ENCODE measurements at places on chromosomes 3 and 15.

- DNase-seq: no peak
These were observed 9.7 kb upstream of the CMTM7 start for GRCh38 chr3:32381922-32382321.

DNA sequence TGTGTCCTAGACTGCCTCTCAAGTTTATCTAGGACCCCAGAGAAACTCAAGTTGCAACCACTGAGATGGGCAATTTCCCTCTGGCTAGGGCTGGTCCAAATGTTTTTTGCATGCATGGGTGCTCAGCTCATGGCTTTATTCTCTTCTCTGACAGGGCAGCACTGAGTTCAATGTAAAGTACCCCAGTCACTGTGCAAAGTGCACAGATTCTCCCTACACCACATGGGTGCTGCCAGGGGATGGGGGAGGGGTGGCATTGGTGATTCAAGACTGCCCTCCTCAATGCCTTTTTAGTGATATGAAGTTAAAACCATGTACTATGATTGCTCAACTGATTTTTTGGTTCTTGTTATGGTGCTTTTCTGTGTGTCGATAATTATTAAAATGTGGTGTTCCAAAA is 14.8 kb upstream of the RAD51 start:
- no peak for DNase-seq

DNA sequence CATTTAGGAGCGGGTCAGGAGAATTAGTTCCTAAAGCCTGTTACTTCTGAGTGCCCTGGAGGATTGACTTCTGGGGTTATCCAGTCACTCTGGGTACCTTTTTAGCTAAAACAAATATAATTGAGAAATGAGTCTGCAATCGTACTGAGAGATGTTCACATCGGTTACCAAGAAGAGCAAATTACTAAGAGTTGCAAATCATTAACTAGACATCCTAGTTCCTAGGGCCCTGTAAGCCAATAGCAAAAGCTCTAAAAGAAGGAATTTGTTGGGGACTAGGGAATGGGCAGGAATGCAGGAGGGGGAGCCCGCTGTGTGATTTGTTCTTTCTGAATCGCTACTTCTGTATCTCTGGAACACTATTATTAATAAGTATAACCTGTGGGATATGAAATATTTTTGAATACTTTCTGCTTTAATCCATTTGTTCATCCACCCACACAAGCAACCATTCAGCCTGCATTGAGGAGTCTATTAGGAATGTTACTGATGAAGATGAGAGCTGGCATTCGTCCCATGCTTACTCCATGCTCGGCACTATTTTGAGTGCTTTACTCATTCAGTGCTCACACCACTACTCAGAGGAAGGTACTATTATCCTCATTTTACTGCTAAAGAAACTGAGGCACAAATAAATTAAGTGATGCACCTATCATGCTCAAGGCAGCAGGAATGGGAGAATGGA is 31.5 kb upstream of the KY start:
- DNase-seq: no peak

DNA sequence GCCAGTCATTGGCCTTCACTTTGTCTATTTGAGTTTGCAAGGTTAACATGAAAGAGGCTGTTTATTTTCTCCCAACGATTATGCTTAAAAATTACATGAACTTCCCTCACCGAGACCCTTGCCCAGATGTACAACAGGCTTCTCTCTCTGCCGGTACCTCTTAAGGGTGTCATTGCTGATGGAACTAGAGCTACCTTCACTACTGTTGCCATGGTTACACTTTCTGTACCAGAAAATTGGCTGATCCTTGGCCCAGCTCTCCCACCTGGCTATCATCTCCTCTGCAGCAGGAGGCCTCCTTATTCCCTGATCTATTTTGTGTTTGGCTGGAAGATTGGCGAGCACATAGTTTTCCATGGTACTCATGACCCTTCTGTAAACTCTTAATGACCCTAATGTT is 24.0 kb upstream of the LIPC start:
- no peak for DNase-seq

- no peak for DNase-seq
These were observed 15.1 kb upstream of the RBP1 start for GRCh38 chr3:139554628-139555027.

- no peak for DNase-seq
These were observed 12.9 kb downstream of the OR5AC2 start for GRCh38 chr3:98099848-98100247.

DNA sequence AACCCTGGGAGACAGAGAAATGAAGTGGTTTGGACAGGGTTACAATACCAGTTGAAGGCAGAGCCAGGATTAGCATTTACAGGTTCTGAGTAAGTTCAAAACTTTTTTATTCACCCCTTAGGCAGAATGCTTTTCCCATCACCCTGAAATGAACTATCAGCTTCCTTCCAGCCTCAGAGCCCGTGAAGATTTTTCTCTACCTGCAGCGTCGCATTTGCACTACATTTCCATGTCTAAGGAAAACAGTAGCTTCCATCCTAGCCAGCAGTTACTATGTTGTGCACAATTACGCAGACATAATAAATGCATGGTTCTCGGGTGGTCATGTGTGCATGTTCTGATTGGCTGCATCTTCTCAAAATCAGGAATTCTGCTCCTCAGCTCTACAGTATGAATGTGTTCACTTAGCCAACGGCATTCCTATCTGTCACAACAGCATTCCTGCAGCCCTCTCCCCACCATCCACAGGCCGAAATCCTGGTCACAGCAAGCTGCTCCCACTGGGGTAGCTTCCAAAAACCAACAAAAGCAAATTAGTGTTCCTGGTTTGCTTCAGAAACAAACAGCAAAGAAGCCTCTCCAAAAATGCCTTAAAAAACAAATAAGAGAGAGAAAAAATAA is 510.8 kb upstream of the SEMA6D start:
- no peak for DNase-seq

- DNase-seq: no peak
These were observed 74.3 kb upstream of the PTX3 start for GRCh38 chr3:157362348-157362747.

DNA sequence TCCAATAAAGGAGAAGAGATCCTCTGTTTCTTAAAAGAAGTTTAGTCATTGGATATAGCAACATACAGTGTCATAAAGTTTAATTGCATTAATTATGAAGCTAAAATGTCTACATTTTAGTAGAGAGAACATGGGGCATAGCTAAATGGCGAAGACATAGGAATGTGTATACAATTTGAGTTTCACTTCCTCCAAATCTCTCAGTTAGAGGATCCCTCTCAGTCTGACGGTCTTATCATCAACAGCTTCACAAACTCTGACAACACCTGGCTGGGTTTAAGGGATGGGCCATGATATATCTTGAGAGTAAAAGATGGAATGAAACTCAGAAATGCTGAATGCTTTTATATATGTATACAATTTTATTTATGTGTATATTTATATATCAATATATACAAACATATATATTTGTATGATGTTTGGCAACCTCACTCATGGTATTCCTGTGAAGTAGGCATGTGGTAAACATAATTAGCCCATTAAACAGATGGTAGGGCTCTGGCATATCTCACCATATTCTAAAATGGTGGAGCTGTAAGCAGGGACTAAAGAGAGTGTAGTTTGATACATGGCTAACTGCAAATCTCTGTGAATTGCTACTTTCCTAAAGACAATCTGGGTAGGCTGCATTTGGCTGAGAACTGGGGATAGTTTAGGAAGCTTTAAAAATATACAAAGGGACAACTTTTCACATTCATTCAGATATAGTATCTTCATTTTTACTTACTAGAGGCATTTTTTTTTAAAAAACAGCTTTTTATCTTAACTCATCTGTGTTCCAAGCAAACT is 111.6 kb downstream of the TIGIT start:
- no peak for DNase-seq

DNA sequence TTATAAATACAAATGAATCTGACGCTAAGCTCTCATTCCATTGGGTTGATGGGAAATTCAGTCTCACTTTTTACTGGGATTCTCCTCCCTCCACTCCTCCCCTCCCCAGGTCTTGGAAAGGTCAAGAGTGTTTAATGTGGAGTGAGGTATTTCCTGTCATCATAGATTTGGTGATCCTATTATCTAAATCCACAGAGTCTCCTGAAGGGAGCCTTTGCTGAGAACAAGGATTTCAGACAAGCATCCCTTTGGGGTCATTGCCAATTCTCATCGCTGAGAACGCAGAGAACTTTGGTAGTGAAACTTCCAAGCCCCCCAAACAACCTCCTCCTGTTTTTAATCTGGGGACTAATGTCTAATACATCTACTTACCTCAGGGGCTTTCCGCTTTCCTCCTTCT is 297.9 kb downstream of the OTOL1 start:
- DNase-seq: no peak

DNA sequence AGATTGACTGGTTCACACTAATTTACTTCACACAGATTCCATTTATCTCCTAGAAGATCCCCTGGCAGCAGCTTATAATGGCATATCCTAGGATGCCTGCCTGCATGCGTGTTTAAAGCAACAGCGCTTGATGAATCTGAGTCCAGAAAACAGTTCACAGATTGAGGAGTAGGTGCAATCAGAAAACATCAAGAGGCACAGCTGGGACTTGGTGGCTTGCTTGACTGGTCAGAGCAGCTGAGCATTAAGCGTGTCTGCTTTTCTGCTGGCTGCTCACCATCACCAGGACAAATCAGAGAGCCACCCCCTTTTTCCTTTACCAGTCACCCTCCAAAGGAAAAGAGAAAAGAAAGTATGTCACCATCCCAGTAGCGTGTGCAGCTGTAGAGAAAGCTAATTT is 223.6 kb downstream of the WDR72 start:
- no peak for DNase-seq

All from stimulated activated CD4-positive, alpha-beta T cell treated with anti-CD3 and anti-CD28 coated beads, Interleukin-4, amount 100 ng/mL, for 4 hours (primary cell).